Daoy (cell line): ENCODE measurements at places on chromosomes 1 and 21. TPM values are rescaled to one million over a fixed set of nuclear protein-coding genes. Genes with fewer than 3 reads are reported as not detected.

Gene AIRE
- not detected in 2 replicates for total RNA-seq

Gene PBX1
- total RNA-seq = 9.4 and 16.2 TPM in 2 replicates

DNA sequence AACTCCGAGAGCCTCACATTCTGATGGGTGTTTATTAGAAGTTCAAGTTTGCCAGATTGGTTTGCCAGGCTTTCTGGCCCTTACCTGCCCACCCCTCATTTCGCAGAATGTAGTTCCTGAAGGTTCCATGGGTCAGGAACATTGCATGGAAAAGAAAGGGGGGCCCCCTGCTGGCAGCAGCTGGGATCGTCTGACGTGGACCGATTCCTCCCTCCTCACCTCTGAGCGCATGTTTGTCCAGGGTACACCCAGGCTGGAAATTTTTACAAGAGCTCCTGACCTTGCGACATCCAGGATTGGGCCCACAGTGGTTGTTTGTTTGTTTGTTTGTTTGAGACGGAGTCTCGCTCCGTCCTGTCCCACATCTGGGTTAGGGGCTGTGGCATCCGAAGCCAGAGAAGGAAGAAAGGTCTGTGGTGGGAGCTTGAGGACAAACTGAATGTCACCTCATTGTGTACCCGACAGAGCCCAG is 126.0 kb upstream of the TMEM51 start:
- peak; percentile 74 for DNase-seq

- no peak for DNase-seq
Observed at GRCh38 chr1:206557636-206558473, 50.5 kb downstream of the RASSF5 start.

GRCh38 chr1:43874716-43875115 is 58.9 kb upstream of the ARTN start:
- DNase-seq = no peak

- DNase-seq = no peak
Observed at GRCh38 chr21:45982758-45983648, 1.4 kb downstream of the COL6A1 start.

DNA sequence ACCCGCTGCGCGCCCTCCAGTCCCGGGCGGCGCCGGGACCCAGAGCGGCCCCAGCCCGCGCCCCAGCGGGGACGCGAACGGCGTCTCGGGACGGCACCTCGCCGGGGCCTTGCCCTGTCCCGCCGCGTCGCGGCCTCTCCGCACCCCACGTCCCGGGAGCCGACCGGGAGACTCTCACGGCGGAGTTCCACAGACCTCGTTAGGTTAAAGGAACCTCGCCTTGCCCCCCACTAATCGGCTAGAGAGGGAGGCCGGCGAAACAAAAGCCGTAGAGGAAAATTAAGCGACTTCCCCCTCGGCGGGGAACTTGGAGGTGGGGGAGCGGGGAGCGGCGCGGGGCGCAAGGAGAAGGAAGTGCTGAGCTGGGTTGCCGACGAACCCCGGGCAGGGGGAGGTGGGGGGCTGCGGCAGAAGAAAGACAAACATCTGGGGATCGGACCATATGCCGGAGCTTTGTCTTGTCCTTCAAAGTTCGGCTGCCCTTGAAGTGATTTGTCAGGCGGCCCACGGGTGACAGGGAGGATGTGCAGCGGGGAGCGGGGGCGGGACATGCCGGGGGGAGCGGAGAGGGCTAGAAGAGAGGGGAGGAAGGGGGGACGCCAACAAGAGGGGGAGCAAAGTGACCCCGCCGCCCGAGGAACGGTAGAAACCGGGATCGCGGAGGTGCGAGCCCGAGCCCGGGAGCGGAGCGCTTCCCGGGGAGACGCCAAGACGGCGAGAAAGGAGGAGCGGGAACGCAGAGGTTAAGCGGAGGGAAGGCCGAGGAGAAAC is 120.0 kb upstream of the RRP15 start:
- peak; percentile 58 for DNase-seq

- DNase-seq = no peak
Observed at GRCh38 chr1:211547710-211548109, 31.3 kb downstream of the SLC30A1 start.
